ENCODE measurements at places on chromosomes 7 and 10.

- no peak overlapping the region for H3K27ac ChIP-seq
- no peaks in the 10 kb centered on the region for H3K27me3 ChIP-seq
- H3K4me1 ChIP-seq: no peaks in the 10 kb centered on the region
- H3K36me3 ChIP-seq: no peaks in the 10 kb centered on the region
- DNase-seq: peak; percentile 8
Observed at GRCh38 chr10:33612116-33612515, 277.6 kb upstream of the NRP1 start.

- DNase-seq: no peak
- H3K4me1 ChIP-seq: no peaks in the 10 kb centered on the region
- no peak overlapping the region for H3K27ac ChIP-seq
- H3K27me3 ChIP-seq: no peaks in the 10 kb centered on the region
- H3K4me3 ChIP-seq: no peak overlapping the region
Observed at GRCh38 chr7:26543951-26544350, 252.3 kb downstream of the SNX10 start.

DNA sequence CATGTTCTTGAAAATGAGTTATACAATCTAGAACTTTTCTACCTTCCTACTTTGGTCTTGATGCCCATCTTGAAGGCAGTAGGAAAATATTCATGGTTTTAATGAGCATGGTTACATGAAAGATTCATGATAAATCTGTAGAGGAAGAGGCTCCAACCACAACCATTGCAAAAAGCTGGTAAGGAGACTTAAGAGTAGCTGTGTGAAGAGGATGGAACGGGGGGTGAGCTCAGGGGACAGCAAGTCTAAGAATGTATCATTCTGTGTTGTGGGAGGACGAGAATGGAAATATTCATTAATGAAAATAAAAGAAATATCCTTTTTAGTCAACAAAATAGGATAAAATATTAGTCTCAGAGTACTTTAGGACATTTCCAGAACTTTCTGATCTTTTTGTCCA lies 81.1 kb downstream of the BMPER start:
- peak overlapping the region; percentile 89 for H3K27ac ChIP-seq
- no peaks in the 10 kb centered on the region for H3K36me3 ChIP-seq
- H3K4me3 ChIP-seq: no peak overlapping the region
- no peak for DNase-seq
- no peaks in the 10 kb centered on the region for H3K27me3 ChIP-seq

GRCh38 chr10:34169131-34169530 lies 646.0 kb downstream of the PARD3 start:
- H3K4me3 ChIP-seq: no peak overlapping the region
- H3K27me3 ChIP-seq: no peaks in the 10 kb centered on the region
- H3K4me1 ChIP-seq: peaks cover 3% of the 10 kb centered on the region
- H3K36me3 ChIP-seq: no peaks in the 10 kb centered on the region
- no peak overlapping the region for H3K27ac ChIP-seq

DNA sequence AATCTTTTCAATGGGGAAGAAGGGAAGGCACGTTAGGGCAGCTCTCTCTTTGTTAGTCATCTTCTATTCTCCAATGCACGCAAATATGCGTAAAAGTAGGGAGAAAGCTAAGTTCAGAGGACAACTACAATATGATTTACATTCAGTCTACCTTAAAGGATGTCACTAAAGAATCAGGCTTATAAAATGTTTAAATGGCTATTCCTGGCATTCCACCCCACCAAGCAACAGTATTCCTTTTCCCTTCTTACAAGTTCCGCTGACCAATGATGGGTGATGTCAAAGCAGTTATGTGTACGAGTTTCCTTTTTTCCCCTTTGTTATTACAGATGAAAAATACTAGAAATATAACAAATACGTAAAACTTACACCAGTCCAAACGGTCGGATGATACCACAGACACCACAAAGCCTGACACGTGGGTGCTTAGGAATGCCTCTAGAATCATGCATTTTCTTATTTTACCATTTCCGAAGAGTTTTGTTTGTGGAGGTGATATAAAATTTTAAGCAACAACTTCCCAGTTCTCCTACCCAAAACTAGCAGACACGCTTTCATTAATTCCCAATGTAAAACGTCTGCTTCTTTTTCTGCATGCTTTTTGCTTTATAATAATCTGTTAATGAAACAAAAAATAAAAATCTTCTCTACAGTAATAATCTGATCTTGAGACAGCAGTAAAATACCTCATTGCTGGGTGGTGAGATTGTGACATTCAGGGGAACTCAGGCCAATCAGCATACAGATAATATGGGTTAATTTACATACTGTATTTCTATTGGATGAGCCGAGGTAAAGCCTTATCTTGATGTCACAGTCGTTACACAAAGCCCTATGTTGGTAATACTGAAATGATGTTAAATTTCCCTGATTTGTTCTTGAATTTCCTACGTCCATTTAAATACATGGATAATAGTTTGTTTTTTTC lies 708 bp upstream of the GPR85 start:
- H3K27me3 ChIP-seq: no peaks in the 10 kb centered on the region
- H3K36me3 ChIP-seq: no peaks in the 10 kb centered on the region
- peaks cover 8% of the 10 kb centered on the region for H3K4me1 ChIP-seq
- peak; percentile 94 for DNase-seq
- H3K27ac ChIP-seq: peak overlapping the region; percentile 99

DNA sequence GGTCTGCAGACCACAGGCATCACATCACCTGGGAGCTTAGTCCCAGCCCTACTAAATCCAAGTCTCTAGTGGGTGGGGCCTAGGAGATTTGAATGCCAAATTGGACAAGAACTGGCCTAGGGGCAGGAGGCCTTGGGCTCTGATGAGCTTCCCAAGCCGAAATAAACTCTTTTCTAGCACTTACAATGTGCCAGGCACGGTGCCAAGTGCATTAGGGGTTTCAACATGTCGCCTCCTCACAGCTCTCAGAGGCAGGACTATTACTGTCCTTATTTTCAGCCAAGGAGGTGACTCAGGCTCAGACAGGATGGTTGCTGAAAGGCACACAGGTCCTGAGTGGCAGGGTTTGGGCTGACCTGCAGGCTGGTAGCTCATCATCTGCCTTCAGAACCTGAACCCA lies 9.2 kb upstream of the CPA1 start:
- no peaks in the 10 kb centered on the region for H3K27me3 ChIP-seq
- H3K27ac ChIP-seq: no peak overlapping the region
- H3K4me3 ChIP-seq: no peak overlapping the region
- no peak for DNase-seq

Measured in astrocyte (in vitro differentiated cells and primary cell).